Left lung (tissue), 14 donors: ENCODE measurements at places on chromosomes 6 and 20.

- H3K27ac ChIP-seq: no peak overlapping the region
- no peaks in the 10 kb centered on the region for H3K27me3 ChIP-seq
- H3K36me3 ChIP-seq: peaks cover 7% of the 10 kb centered on the region
- H3K4me1 ChIP-seq: no peaks in the 10 kb centered on the region
- H3K4me3 ChIP-seq: no peak overlapping the region
Observed at GRCh38 chr6:118843685-118844390, 50.1 kb upstream of the ASF1A start.

DNA sequence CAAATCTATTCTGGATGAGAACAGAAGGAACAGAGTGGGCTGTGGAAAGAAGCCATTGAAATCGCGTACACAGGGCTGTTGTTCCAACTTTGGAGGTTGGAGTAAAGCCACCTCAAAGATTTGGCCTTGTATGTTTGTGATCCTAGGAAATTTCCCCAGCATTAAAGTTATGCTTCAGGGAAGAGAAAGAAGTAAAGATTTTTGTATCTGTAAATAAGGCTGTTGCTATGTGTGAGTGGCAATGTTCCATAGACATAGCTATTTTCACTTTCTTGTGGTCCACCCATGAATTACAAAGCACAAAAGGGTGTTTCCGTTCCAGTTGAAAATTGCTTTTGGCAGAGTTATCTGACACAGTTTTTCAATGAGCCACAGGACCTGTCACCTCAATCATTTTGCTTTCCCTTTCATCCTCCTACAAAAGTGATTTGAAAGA, 321.3 kb downstream of the TFAP2B start:
- H3K27me3 ChIP-seq: no peaks in the 10 kb centered on the region
- no peak for DNase-seq
- no peaks in the 10 kb centered on the region for H3K4me1 ChIP-seq
- no peak overlapping the region for H3K4me3 ChIP-seq

- no peak for DNase-seq
- no peaks in the 10 kb centered on the region for H3K36me3 ChIP-seq
- H3K4me1 ChIP-seq: peaks cover 23% of the 10 kb centered on the region
- peaks cover 35% of the 10 kb centered on the region for H3K27me3 ChIP-seq
Observed at GRCh38 chr20:51767867-51768758, at the start of gene ATP9A. ATP9A (minus strand) TSS chr20:51768390; CDS start chr20:51768369, 21 bp downstream.

DNA sequence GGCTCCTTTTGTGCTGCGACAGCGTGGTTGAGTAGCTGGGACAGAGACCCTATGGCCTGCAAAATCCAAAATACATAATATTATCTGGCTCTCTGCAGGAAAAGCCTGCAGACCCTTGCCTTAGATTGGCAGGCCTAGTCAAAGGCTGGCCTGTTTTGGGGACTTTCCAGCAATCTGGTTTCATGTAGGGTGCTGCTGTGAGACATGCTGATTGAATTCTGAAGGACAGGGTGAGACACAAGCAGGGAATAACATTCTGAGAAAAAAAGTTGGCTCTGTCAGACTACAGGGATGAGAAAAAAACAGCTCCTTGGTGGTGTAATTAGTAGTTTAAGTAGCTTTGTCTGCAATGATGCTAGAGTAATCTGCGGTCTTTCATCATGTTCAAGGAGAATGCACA, 402.7 kb upstream of the AGPAT4 start:
- no peak for DNase-seq
- no peaks in the 10 kb centered on the region for H3K4me1 ChIP-seq
- H3K27ac ChIP-seq: no peak overlapping the region

- H3K27ac ChIP-seq: no peak overlapping the region
- H3K36me3 ChIP-seq: no peaks in the 10 kb centered on the region
- H3K4me1 ChIP-seq: no peaks in the 10 kb centered on the region
- DNase-seq: no peak
Observed at GRCh38 chr20:9958693-9959092, 76.1 kb upstream of the ANKEF1 start.

GRCh38 chr6:149891259-149891658, 6.7 kb downstream of the RAET1E start:
- no peak for DNase-seq
- H3K4me1 ChIP-seq: peaks cover 12% of the 10 kb centered on the region
- no peak overlapping the region for H3K4me3 ChIP-seq
- no peak overlapping the region for H3K27ac ChIP-seq
- no peaks in the 10 kb centered on the region for H3K36me3 ChIP-seq
- no peaks in the 10 kb centered on the region for H3K27me3 ChIP-seq

DNA sequence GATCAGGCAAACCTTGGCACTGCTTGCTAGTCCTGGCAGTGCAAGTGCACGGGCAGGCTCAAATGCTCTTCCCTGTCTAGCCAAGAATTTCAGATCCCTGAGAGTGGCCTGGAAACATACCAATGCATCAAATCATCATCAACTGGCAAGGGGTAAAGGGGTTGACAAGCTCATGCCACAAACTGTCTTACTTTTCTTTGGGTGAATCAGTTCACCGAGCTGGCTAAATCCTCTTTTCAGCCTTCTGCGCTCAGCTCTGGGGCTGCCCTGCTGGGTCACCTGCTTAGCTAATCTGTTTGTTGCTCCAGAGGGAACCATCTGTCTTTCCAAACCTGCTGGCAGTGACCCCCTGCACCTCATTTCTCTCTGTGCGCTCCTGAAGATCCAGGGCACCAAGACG, 59.5 kb downstream of the LYRM4 start:
- H3K27ac ChIP-seq: no peak overlapping the region
- no peak overlapping the region for H3K4me3 ChIP-seq
- H3K4me1 ChIP-seq: peaks cover 13% of the 10 kb centered on the region
- no peaks in the 10 kb centered on the region for H3K27me3 ChIP-seq
- no peaks in the 10 kb centered on the region for H3K36me3 ChIP-seq

DNA sequence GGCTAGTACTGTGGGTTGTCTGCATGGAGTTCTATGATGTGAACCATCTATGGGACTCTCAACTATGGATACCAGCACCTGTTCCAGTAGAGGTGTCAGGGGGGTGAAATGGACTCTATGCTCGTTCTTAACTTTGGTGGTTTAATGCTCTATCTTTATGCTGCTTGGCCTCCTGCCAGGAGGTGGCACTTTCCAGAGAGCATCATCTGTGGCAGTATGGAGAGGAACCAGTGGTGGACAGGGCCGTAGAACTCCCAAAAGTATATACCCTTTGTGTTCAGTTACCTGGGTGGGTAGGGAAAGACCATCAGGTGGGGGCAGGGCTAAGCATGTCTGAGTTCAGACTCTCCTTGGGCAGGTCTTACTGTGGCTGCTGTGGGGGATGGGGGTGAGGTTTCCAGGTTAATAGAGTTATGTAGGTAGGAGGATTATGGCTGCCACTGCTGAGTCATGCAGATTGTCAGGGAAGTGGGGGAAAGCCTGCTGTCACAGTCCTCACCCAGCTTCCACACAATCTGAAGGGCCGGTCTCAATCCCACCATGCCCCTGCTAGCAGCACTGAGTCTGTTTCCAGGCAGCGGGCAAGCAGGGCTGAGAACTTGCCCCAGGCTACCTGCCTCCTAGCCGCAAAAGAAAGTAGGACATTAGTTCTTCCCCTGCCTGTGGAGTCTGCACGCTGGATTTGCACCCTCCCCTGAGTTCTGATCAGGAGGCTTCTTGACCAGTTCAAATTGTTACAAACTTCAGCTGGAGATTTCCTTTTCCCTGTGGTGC, 284.0 kb downstream of the KCNQ5 start:
- no peaks in the 10 kb centered on the region for H3K36me3 ChIP-seq
- H3K4me1 ChIP-seq: no peaks in the 10 kb centered on the region
- no peak overlapping the region for H3K4me3 ChIP-seq

DNA sequence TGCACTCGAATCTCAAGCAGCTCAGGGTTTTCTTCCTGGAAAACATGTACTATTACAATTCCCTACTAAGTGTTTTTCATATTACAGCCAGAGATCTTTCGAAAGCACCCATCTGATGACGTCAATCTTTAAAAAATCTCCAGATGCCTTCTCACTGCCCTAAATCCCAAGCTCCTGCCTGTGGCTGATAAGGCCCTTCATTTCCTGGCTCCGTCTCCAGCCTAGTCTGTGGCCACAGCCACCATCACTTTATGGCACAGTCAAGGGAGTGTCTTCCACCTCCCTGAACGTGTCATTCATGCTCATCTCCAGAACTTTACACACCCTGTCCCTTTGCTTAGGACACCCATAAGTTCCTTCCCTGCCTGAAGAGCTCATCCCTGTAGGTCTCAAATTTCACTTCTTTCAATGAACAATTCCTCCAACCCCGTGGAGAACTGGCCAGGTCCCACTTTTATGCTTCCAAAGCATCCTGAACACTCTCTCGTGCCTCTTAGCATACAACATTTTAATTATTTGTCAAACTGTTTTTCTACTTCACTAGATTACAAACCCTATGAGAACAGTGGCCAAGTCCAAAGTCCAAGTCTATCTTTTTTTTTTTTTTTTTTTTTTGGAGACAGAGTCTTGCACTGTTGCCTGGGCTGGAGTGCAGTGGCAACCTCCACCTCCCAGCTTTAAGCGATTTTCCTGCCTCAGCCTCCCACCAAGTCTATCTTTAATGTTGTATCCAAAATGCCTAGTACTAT, 106.1 kb upstream of the AGPAT4 start:
- no peaks in the 10 kb centered on the region for H3K27me3 ChIP-seq
- peaks cover 9% of the 10 kb centered on the region for H3K4me1 ChIP-seq
- no peaks in the 10 kb centered on the region for H3K36me3 ChIP-seq
- H3K4me3 ChIP-seq: no peak overlapping the region

DNA sequence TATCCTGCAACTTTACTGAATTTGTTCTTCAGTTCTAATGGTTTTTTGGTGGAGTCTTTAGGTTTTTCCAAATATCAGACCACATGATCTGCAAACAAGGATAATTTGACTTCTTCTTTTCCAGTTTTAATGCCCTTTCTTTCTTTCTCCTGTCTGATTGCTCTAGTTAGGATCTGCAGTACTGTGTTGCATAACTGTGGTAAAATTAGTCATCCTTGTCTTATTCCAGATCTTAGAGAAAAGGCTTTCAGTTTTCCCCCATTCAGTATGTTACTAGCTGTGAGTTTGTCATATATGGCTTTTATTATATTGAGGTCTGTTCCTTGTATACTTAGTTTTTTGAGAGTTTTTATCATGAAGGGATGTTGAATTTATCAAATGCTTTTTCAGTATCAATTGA, 4.3 kb downstream of the MICA start:
- no peak for DNase-seq
- H3K36me3 ChIP-seq: no peaks in the 10 kb centered on the region
- H3K27me3 ChIP-seq: no peaks in the 10 kb centered on the region
- no peak overlapping the region for H3K4me3 ChIP-seq
- no peak overlapping the region for H3K27ac ChIP-seq

- DNase-seq: no peak
- no peaks in the 10 kb centered on the region for H3K27me3 ChIP-seq
- H3K27ac ChIP-seq: no peak overlapping the region
- H3K4me3 ChIP-seq: no peak overlapping the region
- no peaks in the 10 kb centered on the region for H3K4me1 ChIP-seq
Observed at GRCh38 chr6:13053006-13053461, 275.3 kb downstream of the TBC1D7 start.

GRCh38 chr6:136031982-136032381, 180.5 kb downstream of the PDE7B start:
- H3K27ac ChIP-seq: no peak overlapping the region
- H3K36me3 ChIP-seq: no peaks in the 10 kb centered on the region
- no peak for DNase-seq

GRCh38 chr6:157632821-157633220, 190.2 kb upstream of the SNX9 start:
- no peak overlapping the region for H3K4me3 ChIP-seq
- H3K36me3 ChIP-seq: no peaks in the 10 kb centered on the region
- H3K4me1 ChIP-seq: no peaks in the 10 kb centered on the region
- DNase-seq: no peak
- H3K27ac ChIP-seq: no peak overlapping the region
- H3K27me3 ChIP-seq: no peaks in the 10 kb centered on the region

GRCh38 chr6:52900536-52900935, 9.0 kb downstream of the GSTA3 start:
- no peaks in the 10 kb centered on the region for H3K27me3 ChIP-seq
- H3K36me3 ChIP-seq: no peaks in the 10 kb centered on the region
- no peaks in the 10 kb centered on the region for H3K4me1 ChIP-seq
- H3K4me3 ChIP-seq: no peak overlapping the region

DNA sequence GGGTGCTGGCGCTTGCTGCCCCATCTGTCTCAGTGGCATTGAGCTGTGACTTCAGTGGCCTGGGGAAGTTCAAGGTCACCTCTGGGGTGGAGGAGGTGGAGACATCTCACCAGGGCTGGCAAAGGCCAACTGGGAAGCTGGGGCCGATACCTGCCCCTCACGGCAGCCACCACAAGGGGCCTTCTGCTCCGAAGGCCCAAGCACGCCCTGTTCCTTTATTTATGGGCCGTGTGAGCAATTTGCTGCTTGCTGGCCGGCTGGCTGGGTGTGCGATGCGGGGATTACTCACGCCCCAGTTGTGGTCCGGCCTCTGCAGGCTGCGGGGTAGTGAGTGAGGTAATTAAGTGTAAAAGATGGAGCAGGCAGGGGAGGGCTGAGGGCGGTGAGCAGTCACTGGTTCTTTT, 13.2 kb upstream of the SCRT2 start:
- H3K4me1 ChIP-seq: no peaks in the 10 kb centered on the region
- H3K27me3 ChIP-seq: no peaks in the 10 kb centered on the region
- H3K4me3 ChIP-seq: no peak overlapping the region
- no peak overlapping the region for H3K27ac ChIP-seq
- no peaks in the 10 kb centered on the region for H3K36me3 ChIP-seq

DNA sequence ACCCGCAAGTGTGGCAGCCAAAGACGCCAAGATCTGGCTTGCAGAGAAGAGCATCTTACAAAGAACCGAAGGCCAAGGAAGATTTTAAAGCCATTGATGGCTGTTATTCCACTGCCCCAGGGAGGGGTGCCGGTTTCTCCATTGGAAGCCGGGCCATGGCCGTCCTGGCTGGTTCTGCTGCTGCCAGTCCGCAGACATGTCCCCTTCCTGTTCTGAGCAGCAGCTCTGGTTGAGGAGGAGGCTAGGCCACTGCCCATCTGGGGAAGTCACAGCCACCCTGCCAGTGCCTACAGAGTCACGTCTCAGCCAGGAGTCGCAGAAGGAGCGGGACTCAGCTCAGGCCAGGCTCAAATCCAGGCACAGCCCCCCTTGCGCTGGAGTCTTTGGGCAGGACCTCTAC, 42.6 kb upstream of the MRGBP start:
- H3K27ac ChIP-seq: no peak overlapping the region
- H3K36me3 ChIP-seq: no peaks in the 10 kb centered on the region
- no peak for DNase-seq
- H3K4me1 ChIP-seq: peaks cover 11% of the 10 kb centered on the region

GRCh38 chr20:38404016-38404415, 31.1 kb downstream of the SNHG17 start:
- no peak overlapping the region for H3K27ac ChIP-seq
- no peaks in the 10 kb centered on the region for H3K36me3 ChIP-seq
- no peak for DNase-seq
- no peaks in the 10 kb centered on the region for H3K27me3 ChIP-seq
- H3K4me1 ChIP-seq: no peaks in the 10 kb centered on the region

DNA sequence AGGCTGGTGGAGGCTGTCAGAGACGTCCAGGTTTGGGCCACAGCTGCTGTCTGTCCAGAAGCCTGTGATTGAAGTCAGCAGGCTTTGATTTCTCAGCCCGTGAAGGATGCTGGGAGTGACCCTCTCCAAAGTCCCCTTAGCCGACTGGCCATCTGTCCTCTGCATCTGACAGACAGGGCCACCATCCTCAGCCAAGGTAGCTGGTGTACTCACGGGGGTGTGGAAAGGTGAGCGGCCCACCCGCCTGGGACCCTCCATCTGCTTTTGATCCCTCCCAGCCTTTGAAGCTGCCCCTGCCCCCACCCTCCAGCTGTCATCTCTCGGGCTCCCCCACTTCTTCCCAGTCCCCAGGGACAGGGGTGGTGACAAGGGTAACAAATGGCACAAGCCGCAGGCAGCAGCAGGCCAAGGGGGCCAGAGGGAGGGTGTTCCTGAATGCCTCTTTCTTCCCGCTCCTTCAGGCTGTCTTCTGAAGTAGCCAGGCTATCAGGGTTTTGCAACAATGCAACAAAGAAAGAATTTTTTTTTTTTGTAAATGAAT, 84.4 kb downstream of the EYA2 start:
- DNase-seq: no peak
- H3K4me3 ChIP-seq: no peak overlapping the region
- no peaks in the 10 kb centered on the region for H3K4me1 ChIP-seq
- no peaks in the 10 kb centered on the region for H3K36me3 ChIP-seq
- H3K27me3 ChIP-seq: peaks cover 44% of the 10 kb centered on the region
